ENCODE measurements at places on chromosomes 5 and 9.

DNA sequence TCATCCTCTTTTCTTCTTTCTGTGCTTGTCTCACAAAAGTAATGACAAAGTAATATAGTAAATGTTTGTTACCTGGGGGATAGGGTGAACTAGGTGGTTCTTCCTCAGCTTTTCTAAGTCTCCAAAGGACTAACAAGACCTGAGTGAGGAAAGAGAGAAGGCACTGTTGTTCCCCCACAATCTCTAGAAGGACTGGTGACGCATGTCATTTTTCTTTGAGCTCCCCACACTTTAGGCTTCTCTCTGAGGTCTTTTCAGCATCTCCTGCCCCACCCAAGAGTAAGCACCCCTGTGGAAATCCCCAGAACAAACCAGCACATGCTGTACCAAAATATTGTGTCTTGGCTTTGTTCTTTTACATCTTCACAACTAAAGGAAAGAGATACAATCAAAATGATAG is 2.4 kb upstream of the IL7R start:
- DNase-seq, result no peak

GRCh38 chr9:33795281-33795680 is at the start of gene PRSS3:
Gene PRSS3 (plus strand): TSS chr9:33795561. CDS start chr9:33795574, 13 bp downstream.
- no peak for DNase-seq

DNA sequence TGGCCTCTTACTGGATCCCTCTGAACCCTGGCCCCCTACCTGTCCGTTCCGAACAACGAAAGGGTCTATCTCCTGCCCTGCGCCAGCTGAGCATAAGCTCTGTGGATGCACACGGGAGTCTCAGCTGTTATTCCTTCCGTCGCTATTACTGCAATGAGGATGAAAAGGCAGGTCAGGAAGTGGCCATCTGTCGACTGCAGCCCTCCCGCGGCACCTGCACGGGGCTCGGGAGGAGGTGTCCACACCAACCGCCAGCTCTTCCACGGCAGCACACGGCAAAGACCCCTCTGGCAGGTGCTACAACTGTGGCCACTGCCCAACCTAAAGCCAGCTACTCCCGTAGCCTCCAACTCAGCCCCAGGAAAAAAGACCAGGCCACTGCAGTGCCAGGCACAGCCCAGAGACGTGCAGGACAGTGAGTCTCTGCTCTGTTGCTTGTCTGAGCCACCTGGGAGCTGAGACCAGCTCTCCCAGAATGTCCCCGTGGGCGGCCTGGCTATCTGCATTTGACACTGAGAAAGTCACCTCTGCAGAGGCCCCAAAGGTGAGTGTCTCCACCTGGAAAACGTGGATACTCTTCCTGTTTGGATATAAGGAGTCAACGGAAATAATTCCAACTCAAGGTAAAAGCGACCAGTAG is 19.1 kb downstream of the CAMSAP1 start:
- no peak for DNase-seq

DNA sequence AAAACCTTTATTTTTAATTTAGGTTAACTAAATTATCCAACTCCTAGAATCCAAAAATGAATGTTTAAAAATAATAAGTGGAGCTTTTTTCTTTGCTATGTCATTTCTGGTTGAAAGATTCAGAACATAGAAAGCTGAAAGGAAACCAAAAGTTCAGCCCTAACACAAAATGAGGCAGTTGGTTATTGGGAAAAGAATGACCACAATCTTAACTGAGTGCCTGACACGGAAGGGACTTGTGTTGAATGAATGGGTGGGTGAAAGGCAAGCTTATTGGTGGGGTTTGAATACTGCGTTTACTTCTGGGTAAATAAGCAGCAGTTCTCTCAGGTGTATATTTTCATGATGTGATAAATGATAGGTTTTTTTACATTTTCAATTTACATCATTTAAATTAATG is 243.5 kb downstream of the IRX1 start:
- no peak for DNase-seq

DNA sequence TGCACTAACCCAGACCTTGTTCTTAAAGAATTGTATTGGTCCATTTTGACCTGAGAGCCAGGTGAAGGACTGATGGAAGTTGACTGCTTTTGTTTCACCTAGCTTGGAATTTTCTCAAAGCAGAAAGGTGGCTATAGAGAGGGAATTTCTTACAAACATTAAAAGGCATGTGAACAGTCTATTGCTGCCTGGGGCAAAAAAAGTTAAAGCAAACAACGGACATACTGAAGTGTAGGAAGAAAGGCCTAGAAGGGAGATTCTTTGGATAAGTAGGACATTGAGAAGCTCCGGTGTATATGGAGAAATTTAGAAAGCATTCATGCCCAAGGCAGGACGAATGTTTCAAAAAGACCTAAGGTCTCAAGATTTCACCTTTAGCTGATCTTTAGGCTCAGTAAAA is 11.7 kb downstream of the CATSPER3 start:
- DNase-seq, result no peak

Data from Right ventricle myocardium inferior (tissue), 1 donor.